ENCODE measurements at places on chromosomes 6 and 20.
A peak's percentile ranks its signal among the peaks of the same experiment; 100 is the strongest.

- no peak for DNase-seq
Measured at GRCh38 chr6:112439432-112439831, 92.3 kb downstream of the RFPL4B start.

GRCh38 chr6:106634565-106634964, 5.2 kb downstream of the QRSL1 start:
- DNase-seq = no peak

GRCh38 chr6:3324262-3324942, 65.7 kb downstream of the PSMG4 start:
- DNase-seq = peak; percentile 71

DNA sequence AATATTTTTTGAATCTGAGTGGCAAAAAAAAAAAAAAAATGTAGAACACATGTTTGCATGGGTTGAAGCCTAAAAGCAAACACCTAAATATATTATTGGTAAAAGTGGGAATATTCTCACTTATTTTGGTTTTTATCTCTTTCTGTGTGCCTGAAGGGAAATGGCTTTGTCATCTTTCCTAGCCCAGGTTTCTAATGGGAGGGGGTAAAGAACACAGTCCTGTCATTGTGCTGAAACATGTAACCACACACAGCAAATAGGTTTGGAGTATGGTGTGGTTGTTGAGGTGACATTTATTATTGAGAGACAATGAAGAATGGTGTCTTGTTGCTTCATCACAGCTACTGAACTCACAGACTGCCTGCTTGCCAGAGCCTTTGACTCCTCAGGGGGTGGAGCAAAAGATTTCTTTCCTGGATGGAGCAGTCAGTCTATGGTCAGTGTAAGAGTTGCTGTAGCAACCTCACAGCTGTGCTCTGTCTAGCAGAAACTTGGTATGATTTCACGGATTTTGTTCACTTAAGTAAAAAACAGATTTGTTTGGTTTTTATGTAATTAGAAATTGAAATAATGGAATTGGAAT, 70.2 kb downstream of the CEP57L1 start:
- no peak for DNase-seq

- peak; percentile 90 for DNase-seq
Measured at GRCh38 chr6:157823001-157823527, at the start of gene SNX9. SNX9 (plus strand) TSS chr6:157823246; CDS start chr6:157823435, 189 bp downstream.

DNA sequence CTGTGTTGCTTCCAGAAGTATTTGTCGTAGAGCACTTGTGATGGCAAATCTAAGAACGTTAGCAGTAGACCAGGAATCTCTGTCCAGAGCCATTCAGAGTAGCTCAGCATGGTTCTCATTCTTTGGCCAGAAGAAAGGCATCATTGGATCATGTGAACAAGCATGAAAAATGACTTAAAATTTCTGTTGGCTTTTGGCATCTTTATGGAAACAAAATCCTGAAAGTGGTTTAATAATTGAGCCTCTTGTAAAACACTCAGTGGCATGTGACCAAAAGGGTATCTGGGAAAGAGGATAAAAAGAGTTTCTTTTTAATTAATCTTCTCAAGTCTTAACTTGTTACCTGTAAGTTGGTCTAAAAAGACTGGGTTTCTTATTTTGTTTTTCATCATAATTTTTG, 55.2 kb downstream of the PTPN1 start:
- DNase-seq = no peak

DNA sequence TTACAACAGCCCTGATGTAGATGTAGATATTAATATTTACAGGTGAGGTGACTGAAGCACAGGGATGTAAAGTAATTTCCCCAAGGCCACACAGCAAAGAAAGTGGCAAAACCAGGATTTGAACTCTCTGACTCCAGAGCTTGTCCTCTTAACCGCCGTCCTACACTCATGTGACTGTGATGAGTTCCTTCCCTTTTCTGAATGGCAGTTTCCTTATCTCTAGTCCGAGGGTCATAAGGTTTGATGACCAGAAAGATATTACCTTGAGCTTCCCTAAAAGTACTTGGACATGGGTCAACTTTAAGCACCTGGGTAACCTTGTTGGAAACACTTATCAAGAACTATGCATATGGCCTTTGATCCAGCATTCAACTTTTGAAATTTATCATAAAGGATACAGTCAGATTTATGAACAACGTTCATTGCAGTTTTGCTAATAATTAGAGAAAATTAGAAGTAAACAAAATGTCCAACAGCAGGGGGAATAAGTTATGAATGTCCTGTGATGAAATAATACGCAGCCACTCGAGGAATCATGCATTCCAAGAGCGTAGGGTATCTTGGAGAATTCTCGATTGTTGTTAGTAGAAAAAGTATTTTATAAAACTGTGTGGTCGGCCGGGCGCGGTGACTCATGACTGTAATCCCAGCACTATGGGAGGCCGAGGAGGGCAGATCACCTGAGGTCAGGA, 2.3 kb upstream of the TLDC2 start:
- DNase-seq = no peak

DNA sequence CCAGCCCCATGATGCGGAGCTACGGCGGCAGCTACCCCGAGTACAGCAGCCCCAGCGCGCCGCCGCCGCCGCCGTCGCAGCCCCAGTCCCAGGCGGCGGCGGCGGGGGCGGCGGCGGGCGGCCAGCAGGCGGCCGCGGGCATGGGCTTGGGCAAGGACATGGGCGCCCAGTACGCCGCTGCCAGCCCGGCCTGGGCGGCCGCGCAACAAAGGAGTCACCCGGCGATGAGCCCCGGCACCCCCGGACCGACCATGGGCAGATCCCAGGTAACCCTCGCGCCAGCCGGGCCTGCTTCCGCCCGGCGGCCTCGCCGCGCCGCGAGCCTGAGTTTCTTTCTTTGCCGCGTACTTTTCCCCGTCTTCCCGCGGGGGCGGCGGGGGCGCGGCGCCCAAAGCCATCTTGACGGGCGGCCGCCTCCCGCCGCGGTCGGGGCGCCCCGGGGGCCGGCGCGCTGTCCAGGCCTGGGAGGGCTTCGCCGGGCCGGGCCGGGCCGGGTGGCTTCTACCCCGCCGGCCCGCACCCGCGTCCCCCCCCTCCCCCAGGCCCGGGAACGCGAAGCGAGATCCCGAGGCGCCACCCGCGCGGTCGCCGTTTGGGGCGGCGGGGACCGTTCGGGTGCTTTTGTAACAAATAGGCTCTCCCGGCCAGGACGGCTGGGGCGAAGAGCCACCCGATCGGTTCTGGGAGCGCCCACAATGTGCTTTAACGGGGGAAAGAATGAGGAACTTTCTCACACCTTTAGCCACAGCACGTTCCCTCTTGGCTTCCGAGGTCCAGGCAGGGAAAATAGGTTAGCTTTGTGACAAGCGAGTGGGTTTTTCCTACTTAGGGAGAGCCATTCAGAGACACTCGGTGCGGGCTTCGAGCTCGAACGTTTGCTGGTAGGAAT, 2.3 kb downstream of the ARID1B start:
- peak; percentile 86 for DNase-seq

GRCh38 chr20:34459209-34459897, 56.9 kb upstream of the DYNLRB1 start:
- no peak for DNase-seq

GRCh38 chr20:50222309-50223038, 31.8 kb downstream of the CEBPB start:
- no peak for DNase-seq

DNA sequence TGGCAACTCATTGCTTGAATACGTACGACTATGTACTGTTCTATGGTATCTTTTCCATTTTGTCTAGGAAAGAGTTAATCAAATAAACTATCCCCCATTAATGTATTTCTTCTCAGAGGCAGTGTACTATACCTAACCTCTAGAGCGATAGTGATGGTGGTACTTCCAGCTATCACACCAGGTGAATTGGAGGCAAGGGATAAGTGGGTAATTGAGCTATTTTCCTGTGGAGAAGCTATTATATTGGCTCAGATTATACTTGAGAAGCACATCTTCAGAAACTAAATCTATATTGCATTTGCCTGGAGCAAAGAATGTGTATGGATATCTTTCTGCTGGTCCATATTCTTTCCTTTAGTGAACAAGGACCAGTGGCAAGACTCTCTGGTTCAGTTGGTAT, 430.7 kb upstream of the KHDRBS2 start:
- DNase-seq = no peak

GRCh38 chr6:34595332-34596184, 39.4 kb upstream of the SPDEF start:
- no peak for DNase-seq

GRCh38 chr6:31266567-31267360, 5.1 kb downstream of the HLA-C start:
- DNase-seq = no peak

DNA sequence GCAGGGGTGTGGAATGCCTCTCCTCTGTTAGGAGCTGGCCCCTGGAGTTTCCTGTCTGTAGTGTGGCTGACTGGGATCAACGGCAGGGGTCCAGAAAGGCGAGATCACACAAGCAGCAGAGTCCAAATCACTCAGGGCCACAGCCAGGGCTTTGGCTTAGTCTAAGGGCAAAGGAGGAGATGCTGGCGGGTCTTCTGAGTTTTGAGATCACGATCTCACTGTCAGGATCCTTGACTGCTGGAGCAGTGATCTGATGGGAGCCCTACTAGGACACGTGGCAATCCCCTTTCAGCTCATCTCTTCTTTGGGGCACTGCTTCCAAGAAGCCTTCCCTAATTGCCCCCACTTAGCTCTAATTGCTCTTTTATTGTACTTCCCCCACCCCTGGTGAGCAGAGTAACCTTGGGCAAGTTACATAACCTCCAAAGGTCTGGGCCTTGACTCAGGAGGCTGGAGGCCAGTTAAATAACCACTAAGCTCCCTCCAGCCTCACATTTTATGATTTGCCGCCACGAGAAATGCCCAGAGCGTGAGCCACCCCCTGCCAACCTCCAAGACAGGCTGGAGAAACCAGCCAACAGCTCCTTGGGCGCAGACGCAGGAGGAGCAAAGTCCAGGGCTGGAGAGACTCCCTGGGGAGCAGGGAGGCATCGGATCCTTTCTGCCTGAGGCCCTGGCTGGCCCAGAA, 12.0 kb downstream of the KCNK5 start:
- no peak for DNase-seq

DNA sequence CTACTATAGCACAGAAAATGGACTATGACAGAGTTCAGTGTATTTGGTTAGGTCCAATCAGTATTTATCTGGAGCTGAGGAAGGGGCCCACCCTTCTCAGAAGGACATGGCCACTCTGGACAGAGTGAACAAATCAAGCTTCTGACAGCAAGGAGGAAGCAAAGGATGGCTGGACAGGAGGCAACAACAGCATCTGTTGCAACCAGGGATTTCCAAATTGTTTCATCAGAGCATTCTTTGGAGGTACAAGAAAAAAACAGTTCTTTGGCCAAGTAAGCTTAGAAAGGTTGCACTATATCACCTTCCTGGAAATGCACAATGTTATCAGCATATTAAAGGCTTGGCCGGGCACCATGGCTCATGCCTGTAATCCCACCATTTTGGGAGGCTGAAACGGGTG, 118.7 kb upstream of the SLC22A16 start:
- no peak for DNase-seq

GRCh38 chr6:80607811-80608391, 501.4 kb downstream of the BCKDHB start:
- DNase-seq = no peak

- peak; percentile 74 for DNase-seq
Measured at GRCh38 chr6:3228771-3229565, 1.5 kb upstream of the TUBB2B start.

DNA sequence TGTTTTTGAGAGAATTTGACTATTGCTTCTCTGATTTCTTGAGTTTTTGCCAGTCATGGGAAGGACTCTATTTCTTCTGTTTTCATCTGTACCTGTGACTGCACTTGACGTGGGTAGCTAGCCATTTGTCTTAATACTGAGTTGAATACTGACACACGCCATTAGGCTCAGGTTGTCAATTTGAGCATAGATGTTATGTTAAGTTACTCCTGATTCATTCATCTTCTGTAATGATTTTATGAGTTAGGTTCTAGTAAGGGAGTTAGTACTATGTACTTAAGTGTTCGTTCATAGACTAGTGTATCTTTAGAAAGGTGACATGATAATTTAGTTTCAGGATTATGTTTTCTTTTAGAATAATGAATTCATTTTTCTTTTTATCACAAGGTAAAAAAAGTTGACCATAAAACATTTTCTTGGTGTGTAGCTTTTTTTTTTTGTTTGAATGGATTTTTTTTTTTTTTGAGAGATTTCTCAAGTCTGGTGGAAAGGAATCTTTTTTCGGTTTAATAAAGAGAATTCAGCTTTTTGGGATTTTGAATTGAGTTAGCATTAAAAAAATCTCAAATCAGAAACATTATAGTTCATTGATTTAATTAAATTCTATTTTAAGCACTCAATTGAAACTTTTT, 1.7 kb downstream of the AFDN start:
- no peak for DNase-seq

DNA sequence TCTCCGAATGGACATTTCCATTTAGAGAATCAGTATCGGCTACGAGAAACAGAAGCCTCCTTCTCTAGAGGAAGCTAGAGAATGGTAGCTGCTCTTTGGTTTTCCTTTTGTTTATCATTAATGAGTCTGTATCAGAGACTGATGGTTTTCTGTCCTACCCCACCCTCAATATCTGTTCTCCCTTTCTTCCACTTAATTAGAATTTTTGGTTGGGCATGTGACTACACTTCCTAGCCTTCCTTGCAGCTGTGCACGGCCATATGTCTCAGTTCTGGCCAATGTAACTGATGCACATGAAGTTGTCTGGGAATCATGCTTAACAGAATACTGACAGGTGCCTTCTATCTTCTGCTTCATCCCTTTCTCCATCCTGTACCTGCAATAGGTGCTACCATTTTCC, 19.0 kb downstream of the RNF24 start:
- no peak for DNase-seq

DNA sequence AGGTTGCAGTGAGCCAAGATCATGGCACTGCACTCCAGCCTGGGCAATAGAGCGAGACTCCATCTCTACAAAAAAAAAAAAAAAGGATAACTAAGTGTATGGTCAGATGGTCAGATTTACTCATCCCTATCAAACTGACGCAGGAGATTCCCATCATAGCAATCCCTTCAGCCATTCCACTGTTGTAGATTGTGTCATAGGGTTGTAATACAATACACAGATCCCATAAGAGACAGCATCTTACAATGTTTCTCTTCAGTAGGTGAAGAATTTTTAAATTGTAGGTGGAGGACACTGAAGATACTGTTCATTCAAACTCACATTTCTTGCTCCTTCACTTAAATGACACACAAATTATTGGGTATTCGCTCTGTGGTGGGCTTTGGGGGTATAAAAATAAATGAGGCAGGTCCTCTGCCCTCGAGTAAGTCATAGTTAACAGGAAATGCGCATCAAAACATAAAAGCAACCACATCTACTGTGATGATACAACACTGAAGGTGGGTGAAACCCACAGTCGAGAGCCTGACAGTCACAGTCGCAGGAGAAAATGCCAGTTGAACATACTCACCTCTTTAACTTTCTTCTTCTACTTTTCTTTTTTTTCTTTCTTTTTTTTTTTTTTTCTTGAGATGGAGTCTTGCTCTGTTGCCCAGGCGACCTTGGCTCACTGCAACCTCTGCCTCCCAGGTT, 205.5 kb downstream of the ZNF217 start:
- no peak for DNase-seq

DNA sequence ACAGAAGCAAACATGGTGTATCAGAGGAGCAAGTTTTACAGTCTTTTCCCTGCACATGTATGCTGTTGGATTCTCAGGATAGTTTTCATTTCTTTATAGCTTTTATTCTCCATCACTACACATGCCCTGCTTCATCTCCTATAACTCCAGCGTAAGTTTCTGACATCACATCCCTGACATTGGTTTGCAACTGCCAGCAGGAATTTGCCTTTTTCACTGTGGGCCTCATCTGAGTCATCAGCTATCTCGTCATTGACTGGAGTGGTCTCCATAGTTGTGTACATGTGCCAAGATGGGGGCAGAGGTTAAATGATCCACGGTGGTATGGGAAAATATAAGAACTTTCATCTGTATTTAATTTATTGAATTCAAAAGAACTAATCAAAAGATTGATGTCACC, 96.7 kb downstream of the SLX4IP start:
- DNase-seq = no peak

Data from activated effector memory CD4-positive, alpha-beta T cell treated with anti-CD3 and anti-CD28 coated beads, Interleukin-2, amount 50 U/mL, for 16 hours (primary cell).